ENCODE measurements at places on chromosomes 5 and 9. TPM values are rescaled to one million over a fixed set of nuclear protein-coding genes. Genes with fewer than 3 reads are reported as not detected.

Gene GBGT1
- total RNA-seq, result 54.9 TPM

Gene RASGRF2
- total RNA-seq, result 2.1 TPM

Gene ACER2
- total RNA-seq, result 9.2 TPM

Gene FBXO38
- total RNA-seq, result 43.6 TPM

Gene FAM153A
- 0.52 TPM for total RNA-seq

Gene PCDHA4
- 10.7 TPM for total RNA-seq

DNA sequence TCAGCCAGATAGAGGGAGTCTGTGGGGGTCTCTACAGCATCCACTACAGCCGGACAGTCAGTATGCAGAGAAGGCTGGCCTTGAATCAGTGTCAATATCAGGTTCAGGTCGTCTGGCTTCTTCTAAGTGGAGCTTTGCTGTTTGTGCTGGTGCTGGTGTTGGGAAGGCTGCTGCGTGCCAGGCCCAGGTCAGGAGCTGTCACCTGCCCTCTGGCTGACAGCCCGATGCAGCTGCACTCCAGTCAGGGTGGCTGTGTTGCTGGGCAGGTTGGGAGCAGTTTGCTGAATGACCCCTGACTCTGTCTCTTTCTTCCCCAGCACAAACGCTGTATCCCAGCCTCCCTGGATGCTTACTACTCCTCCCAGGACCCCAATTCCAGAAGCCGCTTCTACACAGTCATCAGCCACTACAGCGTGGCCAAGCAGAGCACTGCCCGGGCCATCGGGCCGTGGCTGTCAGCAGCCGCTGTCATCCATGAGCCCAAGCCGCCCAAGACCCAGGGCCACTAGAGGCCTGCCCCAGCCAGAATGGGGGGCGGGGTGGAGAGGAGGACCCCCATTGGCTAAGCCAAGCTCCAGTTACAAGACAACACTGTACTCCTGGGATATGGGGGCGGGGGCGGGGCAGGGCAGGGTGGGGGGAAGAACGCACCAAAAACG is 61.6 kb downstream of the NSG2 start:
- H3K4me3 ChIP-seq, result no peak overlapping the region
- no peak for DNase-seq
- H3K36me3 ChIP-seq, result no peaks in the 10 kb centered on the region

DNA sequence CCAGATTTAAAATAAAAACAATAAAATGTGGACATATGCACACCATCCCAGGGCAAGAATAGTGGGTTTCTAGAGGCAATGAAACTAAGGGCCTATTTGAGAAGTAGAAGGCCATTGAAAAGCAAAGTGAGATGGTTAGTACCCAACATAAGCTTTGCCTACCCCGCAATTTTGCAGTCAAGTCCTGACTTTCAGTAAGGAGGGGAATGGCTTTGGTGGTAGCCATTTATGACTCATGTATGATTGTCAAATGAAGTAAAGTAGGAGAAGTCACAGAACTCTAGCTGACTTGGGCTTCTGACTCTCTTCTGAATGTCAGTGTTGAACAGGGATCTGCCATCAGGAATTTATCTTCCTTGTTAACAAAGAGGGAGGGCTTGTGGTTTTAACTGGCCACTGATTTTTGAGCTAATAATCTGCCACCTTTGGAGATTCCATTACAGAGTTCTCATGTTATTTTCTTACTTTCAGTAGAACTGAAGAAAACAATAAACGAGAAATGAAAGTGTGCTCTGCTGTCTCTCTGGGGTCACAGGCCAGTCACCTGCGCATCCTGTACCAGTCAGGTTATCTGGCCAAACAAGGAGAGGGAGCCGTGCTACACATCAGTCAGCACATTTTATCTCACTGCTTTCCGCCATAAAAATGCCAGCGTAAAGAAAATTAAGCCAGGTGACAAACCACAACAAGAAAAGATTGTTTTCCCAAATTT is 14.3 kb upstream of the SNCAIP start:
- H3K4me3 ChIP-seq, result no peak overlapping the region
- H3K27ac ChIP-seq, result no peak overlapping the region
- H3K36me3 ChIP-seq, result no peaks in the 10 kb centered on the region

- no peak for DNase-seq
- H3K27ac ChIP-seq, result no peak overlapping the region
- H3K4me3 ChIP-seq, result no peak overlapping the region
- H3K4me1 ChIP-seq, result peaks cover 19% of the 10 kb centered on the region
- no peaks in the 10 kb centered on the region for H3K36me3 ChIP-seq
- peaks cover 12% of the 10 kb centered on the region for H3K27me3 ChIP-seq
Measured at GRCh38 chr5:79962575-79963222, 28.4 kb downstream of the MTX3 start.

DNA sequence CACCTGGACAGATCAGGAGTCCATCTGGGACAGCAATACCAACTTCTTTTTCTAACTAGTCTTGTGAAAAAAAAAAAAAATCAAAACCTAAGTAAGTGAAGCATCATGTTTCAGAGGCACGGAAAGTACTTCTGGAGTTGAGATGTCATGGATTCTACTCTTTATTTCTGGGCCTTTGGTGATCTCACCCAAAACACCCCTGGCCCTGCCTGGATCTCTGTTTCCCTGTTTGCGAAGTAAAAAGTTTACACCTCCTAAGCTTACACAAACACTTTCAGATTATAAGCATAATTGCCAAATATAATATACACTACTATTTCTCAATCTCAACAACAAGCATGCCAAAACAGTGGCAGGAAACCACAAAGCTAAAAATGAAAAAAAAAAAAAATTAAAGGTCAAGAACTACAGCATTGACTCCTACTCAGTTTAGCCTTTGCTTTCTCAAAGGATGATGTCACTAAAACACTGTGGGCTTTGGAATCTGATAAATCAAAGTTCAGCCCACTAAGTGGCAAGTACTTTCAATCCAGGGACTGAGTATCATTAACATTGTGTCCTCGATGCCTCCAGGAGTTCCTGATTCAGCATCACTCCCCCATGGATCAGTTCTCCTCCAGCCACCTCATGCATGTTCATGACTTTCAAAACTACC is 291.9 kb downstream of the NFIB start:
- no peak overlapping the region for H3K27ac ChIP-seq
- H3K36me3 ChIP-seq, result no peaks in the 10 kb centered on the region
- H3K27me3 ChIP-seq, result no peaks in the 10 kb centered on the region
- no peak for DNase-seq

DNA sequence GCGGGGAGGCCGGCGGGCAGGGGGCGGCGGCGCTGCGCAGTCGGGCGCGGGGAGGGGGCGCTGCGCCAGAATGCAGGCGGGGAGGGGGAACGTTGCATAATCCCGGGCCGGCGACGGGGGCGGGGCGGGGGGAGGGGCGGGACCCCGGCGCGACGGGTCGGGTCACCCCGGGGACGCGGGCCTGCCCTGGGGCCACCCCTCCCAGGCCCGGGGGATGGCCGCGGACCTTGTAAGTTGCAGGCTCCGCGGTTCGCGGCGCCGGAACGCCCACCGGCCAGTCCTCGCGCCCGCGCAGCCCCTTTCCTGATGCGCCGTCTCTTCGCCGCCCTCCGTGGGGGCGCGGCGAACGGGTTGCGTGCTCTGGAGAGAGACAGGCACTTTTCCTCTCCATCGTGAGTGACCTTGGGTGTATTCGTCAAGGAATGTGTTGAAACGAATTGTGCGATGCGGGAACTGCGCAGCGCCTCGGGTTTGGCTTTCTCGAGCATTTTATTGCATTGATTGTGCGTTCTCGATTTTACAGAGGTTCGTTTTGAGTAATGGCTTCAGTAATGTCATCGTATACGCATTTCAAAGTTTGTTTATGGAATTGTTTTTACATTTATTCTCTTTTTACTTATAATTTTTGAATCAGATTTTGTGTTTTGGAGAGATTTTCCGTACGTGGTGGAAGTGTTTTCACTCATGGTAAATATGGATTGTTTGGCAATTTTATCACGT is 802 bp downstream of the SPIN1 start:
- peaks cover 24% of the 10 kb centered on the region for H3K36me3 ChIP-seq
- DNase-seq, result peak; percentile 82
- peak overlapping the region; percentile 95 for H3K4me3 ChIP-seq
- no peaks in the 10 kb centered on the region for H3K27me3 ChIP-seq
- peaks cover 42% of the 10 kb centered on the region for H3K4me1 ChIP-seq
- H3K27ac ChIP-seq, result peak overlapping the region; percentile 97

- DNase-seq, result peak; percentile 20
- H3K27me3 ChIP-seq, result no peaks in the 10 kb centered on the region
- no peak overlapping the region for H3K27ac ChIP-seq
- H3K36me3 ChIP-seq, result peaks cover 3% of the 10 kb centered on the region
- H3K4me3 ChIP-seq, result no peak overlapping the region
Measured at GRCh38 chr5:6784481-6784880, 71.2 kb downstream of the TENT4A start.

DNA sequence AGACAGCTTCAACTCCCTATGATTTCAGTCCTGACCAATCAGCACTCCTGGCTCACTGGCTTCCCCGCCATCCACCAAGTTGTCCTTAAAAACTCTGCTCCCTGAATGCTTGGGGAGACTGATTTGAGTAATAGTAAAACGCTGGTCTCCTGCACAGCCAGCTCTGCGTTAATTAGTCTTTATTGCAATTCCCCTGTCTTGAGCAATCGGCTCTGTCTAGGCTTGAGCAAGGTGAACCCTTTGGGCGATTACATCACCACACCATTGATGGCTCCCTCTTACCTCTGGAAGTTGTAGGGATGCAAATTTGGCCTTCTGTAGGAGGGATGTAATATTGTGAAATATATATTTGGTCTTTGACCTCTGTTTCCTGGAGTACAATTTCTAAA is 2.9 kb upstream of the SLC23A1 start:
- H3K36me3 ChIP-seq, result no peaks in the 10 kb centered on the region
- H3K4me1 ChIP-seq, result peaks cover 7% of the 10 kb centered on the region
- peaks cover 5% of the 10 kb centered on the region for H3K27me3 ChIP-seq
- no peak overlapping the region for H3K27ac ChIP-seq
- no peak for DNase-seq

- peaks cover 10% of the 10 kb centered on the region for H3K4me1 ChIP-seq
- no peak for DNase-seq
- H3K36me3 ChIP-seq, result no peaks in the 10 kb centered on the region
- H3K4me3 ChIP-seq, result peak overlapping the region; percentile 4
Measured at GRCh38 chr5:164002628-164003027, 497.2 kb downstream of the MAT2B start.

- peak overlapping the region; percentile 93 for H3K27ac ChIP-seq
- H3K27me3 ChIP-seq, result no peaks in the 10 kb centered on the region
- H3K4me1 ChIP-seq, result peaks cover 30% of the 10 kb centered on the region
- peak overlapping the region; percentile 51 for H3K4me3 ChIP-seq
- DNase-seq, result no peak
Measured at GRCh38 chr5:67095346-67096171, 101.0 kb downstream of the CD180 start.

- no peak for DNase-seq
- H3K27me3 ChIP-seq, result no peaks in the 10 kb centered on the region
Measured at GRCh38 chr5:40755093-40755406, 711 bp downstream of the TTC33 start.

DNA sequence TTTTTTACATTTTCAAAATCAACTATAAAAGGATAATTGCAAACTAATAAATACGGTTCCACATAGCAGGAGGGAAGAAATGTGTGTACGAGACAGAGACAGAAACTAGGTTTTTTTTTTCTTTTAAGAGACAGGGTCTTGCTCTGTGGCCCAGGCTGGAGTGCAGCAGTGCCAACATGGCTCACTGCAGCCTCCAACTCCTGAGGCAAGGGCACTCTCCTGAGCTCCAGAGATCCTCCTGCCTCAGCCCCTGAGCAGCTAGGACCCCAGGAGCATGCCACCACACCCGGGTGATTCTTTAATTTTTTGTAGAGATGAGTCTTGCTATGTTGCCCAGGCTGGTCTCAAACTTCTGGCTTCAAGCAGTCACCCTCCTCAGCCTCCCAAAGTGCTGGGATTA is 2.1 kb upstream of the OR2V1 start:
- peaks cover 64% of the 10 kb centered on the region for H3K27me3 ChIP-seq
- DNase-seq, result no peak
- H3K27ac ChIP-seq, result no peak overlapping the region
- H3K36me3 ChIP-seq, result no peaks in the 10 kb centered on the region

DNA sequence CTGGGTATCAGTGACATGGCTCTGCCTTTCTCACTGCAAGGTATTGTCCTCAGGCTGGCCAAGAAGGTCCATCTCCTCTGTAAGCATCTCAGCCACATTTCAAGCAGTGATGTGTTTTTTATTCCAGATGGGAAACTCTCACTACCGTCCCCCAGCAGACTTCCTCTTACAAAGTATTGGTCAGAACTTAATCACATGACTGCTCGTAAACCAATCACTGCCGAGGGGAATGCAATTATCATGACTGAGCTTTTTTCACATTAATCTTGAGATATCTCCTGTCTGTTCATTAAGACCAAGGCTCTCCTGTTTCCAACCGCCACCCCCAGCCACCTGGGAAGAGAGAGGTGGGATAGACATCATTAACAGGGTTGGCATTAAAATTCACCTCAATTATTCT is 76.4 kb downstream of the BNC2 start:
- no peak for DNase-seq
- no peak overlapping the region for H3K4me3 ChIP-seq
- H3K27ac ChIP-seq, result no peak overlapping the region

- DNase-seq, result no peak
- no peak overlapping the region for H3K27ac ChIP-seq
- no peak overlapping the region for H3K4me3 ChIP-seq
- peaks cover 7% of the 10 kb centered on the region for H3K4me1 ChIP-seq
- peaks cover 11% of the 10 kb centered on the region for H3K27me3 ChIP-seq
Measured at GRCh38 chr9:70111042-70111602, 67.5 kb downstream of the MAMDC2 start.

- peaks cover 4% of the 10 kb centered on the region for H3K36me3 ChIP-seq
- no peak for DNase-seq
- H3K4me1 ChIP-seq, result peaks cover 17% of the 10 kb centered on the region
- no peak overlapping the region for H3K4me3 ChIP-seq
Measured at GRCh38 chr5:100840789-100841188, 62.3 kb downstream of the ST8SIA4 start.

- H3K27ac ChIP-seq, result no peak overlapping the region
- H3K36me3 ChIP-seq, result no peaks in the 10 kb centered on the region
Measured at GRCh38 chr5:1865948-1866347, 16.8 kb downstream of the IRX4 start.

DNA sequence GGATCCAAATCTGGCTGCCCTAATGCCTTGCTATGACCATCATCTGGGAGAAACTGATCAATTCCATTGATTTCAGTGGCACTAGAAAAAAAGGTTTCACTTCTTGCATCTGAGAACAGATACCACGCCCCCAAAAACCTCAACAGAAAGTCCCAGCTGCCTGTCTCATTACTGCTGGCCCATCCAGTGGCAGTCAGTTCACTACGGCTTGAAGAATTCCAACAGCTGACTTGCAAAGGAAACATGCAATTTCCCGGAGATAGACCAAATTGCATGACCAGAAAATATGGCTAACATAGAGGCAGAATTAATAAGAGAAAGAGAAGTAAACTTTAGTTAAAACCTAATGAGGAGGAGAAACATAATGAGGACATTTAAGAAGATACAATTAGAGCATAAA is 48.6 kb downstream of the UGCG start:
- H3K4me3 ChIP-seq, result no peak overlapping the region
- H3K27ac ChIP-seq, result no peak overlapping the region
- H3K4me1 ChIP-seq, result peaks cover 6% of the 10 kb centered on the region
- DNase-seq, result no peak
- no peaks in the 10 kb centered on the region for H3K27me3 ChIP-seq
- H3K36me3 ChIP-seq, result no peaks in the 10 kb centered on the region
